ENCODE measurements at places on chromosomes 3 and 15.

- no peak for DNase-seq
Observed at GRCh38 chr3:114758831-114759699, 388.0 kb downstream of the ZBTB20 start.

GRCh38 chr15:72541674-72542073, 67.5 kb downstream of the ARIH1 start:
- DNase-seq = no peak

DNA sequence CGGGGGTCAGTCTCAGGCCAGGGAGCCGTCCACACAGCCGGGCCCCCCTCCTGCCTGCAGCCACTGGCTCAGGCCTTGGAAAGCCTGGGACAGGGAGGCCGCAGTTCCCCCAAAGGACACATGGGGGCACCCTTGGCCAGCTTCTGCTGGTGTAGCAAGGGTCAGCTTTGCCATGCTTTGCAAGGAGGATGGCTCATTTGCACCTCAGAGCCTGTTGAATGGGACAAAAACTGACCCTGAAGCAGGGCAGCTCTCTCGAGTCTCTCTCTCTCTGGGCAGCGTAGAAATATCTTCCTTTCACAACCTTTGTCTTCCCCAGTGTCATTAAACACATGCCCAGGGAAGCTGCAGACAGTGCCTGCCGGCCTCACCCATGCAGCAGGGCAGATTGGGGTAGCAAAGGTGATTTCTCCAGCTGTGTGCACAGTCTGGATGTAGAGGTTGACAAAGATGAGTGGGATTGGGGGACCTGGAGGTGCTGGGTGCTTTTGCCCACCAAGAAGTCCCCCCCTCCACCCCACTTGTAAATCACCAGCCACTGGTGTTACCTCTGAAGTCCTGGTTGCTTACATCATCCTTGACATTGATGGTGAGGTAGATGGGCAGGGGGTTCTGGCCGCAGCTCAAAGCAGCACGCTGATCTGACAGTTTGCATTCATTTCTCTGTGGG, 17.4 kb upstream of the EHD4 start:
- DNase-seq = peak; percentile 63

DNA sequence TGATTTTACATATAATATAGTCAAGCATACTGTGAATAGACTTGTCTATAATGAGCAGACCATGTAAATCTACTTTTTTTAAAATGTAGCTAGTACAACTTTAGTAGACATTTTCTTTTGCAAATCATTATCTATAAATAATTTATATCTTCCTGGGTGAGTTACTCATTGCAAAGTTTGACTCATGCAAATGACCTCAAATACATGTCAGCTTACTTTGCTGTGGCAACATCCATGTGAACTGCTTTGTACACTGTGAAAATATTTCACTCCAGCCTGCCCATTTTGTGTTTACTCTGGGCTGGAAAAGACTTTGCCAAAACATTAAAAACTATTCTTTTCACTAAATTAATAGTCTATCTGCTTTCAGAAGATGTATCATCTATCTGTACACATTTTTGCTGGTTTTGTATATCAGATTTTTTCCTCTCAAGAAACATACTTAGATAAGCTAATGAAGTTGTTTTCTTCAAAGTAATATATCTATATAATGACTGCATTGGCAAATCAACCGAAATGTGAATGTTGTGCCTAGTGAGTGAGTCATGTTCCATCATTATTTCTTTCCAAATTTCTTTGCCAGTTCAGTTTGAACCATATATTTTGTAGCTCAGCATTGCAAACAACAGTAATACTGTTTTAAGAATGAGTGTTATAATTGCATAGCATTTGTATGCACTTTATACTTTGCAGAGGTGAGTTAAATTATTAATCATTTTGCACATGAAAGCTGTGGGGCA, 26.5 kb downstream of the IGSF10 start:
- no peak for DNase-seq

- DNase-seq = no peak
Observed at GRCh38 chr3:140898340-140899180, 43.1 kb upstream of the SLC25A36 start.

GRCh38 chr3:55203006-55203405, 275.1 kb upstream of the LRTM1 start:
- no peak for DNase-seq
